ENCODE measurements at places on chromosomes 7 and 10.

- DNase-seq = no peak
These were observed 175.6 kb downstream of the TCF7L2 start for GRCh38 chr10:113125612-113126011.

- DNase-seq = no peak
These were observed 177.3 kb upstream of the GRB10 start for GRCh38 chr7:50959991-50960390.

- peak; percentile 31 for DNase-seq
These were observed 84.8 kb downstream of the PTPRE start for GRCh38 chr10:127991543-127992255.

GRCh38 chr10:96578633-96579032 lies 8.2 kb downstream of the TM9SF3 start:
- DNase-seq = no peak

- no peak for DNase-seq
These were observed 46.2 kb downstream of the JAKMIP3 start for GRCh38 chr10:132111871-132112341.

DNA sequence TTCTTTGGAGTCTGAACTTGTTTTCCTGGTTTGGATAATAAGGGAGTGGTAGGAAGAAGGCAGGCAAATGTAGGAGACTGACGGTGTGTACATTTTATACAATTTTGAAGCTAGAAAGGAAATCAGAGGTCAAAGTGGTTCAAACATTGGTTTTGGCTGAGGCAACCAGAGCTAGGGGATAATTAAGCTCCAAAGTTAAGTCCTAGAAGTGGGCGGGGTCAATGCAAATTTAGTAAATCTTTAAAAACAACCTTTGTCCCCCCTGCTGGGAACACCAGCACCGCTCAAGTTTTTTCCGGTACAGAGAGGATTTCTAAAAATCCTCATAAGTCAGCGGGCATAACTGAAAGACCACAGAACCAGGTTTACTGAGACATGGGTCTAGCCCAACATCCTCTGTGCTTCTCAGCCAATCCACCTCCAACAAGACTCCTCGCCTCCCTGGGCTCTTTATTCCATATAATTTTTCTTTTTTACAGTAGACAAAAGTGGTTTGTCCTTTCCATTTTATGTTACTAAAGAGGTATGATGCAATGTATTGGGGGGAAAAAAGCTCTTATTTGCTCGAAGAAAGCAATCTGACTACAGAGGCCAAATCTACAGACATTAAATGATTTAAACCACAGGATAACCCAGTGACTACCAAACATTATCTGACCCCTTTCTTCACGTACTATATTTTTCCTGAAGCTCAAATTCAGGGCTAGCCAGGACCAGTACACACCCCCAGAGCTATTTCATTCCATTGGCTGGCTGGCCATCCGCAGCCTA lies 1.6 kb downstream of the GLUD1 start:
- peak; percentile 10 for DNase-seq

GRCh38 chr7:140607441-140607989 lies 33.1 kb downstream of the DENND2A start:
- DNase-seq = peak; percentile 50

DNA sequence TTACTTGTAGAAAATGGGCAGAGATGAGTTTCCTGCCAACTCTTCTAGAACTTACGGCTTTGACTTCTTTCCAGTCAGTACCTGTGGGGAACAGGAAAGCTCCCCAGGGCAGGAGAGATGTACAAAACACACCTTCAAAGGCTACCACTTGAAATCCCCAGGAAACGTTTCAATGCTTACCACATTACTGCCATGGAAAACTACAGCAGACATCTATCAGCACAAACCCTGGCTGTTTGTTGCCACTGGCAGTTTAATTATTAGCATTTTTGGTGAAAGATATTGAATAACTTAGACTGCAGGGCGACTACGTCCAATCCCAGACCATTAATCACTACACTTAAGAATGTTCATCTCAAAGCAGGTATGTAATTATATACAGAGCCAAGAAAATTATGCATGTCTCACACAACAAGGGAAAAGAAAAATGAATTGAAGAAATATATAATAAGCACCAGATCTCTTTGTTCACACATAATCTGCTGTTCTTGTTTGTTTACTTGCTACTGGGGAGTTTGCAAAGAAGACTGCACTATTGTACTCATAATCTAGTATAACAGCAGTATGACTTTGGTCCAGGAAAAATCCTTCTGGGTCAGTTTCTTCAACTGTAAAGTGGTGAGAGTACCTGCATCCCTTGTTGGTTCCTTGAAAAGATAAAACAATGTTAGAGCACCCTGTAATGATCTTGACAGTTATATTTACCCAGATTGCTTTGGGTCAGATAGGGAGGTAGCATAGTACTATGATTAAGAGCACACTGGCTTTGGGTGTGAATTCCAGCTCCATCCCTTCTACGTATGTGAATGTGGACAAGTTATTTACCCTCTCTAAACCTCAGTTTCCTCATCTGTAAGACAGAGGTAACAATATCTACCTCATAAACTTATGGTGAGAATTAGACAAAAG lies 138.3 kb downstream of the DOCK4 start:
- DNase-seq = no peak

GRCh38 chr10:48215486-48216203 lies 58.9 kb downstream of the FRMPD2 start:
- DNase-seq = peak; percentile 65
